Fibroblast of lung (primary cell): ENCODE measurements at places on chromosomes 5 and 9. TPM values are rescaled to one million over a fixed set of nuclear protein-coding genes. Genes with fewer than 3 reads are reported as not detected.
A peak's percentile ranks its signal among the peaks of the same experiment; 100 is the strongest.

The ZER1 gene
- polyA plus RNA-seq = 18.5 and 21.5 TPM in 2 replicates

The MYMK gene
- not detected in 2 replicates for polyA plus RNA-seq

The ADAMTSL2 gene
- 0.09 TPM in 1 of 2 replicates, not detected in the other for polyA plus RNA-seq

The PCDHGB4 gene
- polyA plus RNA-seq = 13.3 and 15.5 TPM in 2 replicates

DNA sequence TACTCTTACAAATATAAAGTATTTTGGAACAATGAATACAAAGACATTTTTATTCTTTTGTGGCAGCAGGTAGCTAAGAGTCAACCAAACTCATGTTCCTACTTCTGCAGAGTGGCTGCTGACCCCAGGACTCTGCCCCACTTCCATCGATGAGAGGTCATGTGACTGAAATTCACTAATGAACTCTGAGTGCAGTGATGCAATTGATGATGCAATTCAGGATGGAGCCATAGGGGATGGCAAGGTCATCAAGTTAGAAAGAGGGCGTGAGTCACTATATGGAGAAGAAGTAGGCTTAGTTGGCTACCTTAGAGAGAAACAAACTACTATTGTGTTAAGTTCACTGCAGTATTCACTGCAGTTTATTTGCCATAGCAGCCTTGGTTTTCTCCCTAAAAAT is 340.4 kb downstream of the CTNND2 start:
- H3K4me3 ChIP-seq = no peak overlapping the region
- no peaks in the 10 kb centered on the region for H3K27me3 ChIP-seq

- no peaks in the 10 kb centered on the region for H3K27me3 ChIP-seq
- H3K27ac ChIP-seq = no peak overlapping the region
- H3K36me3 ChIP-seq = no peaks in the 10 kb centered on the region
- no peak for DNase-seq
- H3K4me3 ChIP-seq = no peak overlapping the region
Measured at GRCh38 chr5:173839117-173839713, 48.9 kb upstream of the CPEB4 start.

- H3K4me3 ChIP-seq = no peak overlapping the region
- H3K36me3 ChIP-seq = no peaks in the 10 kb centered on the region
- H3K27me3 ChIP-seq = no peaks in the 10 kb centered on the region
- no peak for DNase-seq
- H3K27ac ChIP-seq = no peak overlapping the region
Measured at GRCh38 chr5:84237126-84237525, 147.6 kb downstream of the EDIL3 start.

DNA sequence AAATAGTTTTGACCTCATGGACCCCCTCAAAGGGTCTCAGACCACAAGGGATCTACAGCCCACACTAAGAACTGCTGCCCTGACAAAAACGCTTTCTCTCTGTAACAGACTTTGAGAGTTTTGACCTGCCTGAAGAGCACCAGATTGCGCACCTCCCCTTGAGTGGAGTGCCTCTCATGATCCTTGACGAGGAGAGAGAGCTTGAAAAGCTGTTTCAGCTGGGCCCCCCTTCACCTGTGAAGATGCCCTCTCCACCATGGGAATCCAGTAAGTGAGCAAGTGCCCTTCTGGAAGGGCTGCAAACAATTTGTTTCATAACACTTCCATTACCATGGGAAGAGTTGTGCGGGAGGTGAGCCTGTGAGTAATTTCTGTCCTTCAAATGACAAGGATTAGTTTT is 6.0 kb downstream of the PTTG1 start:
- H3K27ac ChIP-seq = no peak overlapping the region
- H3K4me1 ChIP-seq = peaks cover 8% of the 10 kb centered on the region
- no peaks in the 10 kb centered on the region for H3K27me3 ChIP-seq
- DNase-seq = no peak
- H3K4me3 ChIP-seq = no peak overlapping the region

DNA sequence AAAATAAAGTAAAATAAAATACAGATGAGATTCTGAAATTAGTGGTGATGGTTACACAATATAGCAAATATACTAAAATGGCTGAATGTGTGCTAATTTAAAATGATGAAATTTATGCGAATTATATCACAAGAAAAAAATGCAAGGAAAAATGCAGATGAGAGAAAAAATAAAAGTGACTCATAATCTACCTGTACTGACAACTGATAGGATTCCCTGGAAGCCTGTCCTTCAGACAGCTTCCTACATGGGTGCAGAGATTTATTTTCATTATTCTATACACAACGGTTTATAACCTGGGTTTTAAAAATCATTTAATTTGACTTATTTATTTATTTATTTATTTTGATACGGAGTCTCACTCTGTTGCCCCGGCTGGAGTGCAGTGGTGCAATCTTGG is 5.8 kb upstream of the NCS1 start:
- H3K4me1 ChIP-seq = no peaks in the 10 kb centered on the region
- no peaks in the 10 kb centered on the region for H3K36me3 ChIP-seq
- H3K27ac ChIP-seq = no peak overlapping the region
- H3K27me3 ChIP-seq = no peaks in the 10 kb centered on the region
- DNase-seq = no peak

DNA sequence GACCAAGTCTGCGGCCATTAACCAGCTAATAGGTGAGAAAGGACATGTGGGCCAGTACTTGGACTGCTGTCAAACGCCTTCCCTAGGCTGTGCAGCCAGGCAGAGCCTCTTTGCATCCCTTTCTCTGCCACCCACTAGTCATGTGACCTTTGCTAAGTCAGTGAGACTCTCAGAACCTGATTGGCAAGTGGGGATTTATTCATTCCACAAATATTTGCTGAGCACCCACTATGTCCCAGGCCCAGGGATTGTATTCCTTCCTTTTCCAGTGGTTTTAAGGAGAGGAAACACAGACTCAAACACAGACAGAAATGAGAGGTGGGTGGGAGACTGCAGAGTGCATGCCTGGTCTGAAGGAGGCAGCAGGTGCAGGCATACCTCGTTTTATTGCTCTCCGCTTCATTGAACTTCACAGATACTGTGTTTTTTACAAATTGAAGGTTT is 71.6 kb upstream of the GALNT10 start:
- H3K27ac ChIP-seq = no peak overlapping the region
- H3K36me3 ChIP-seq = no peaks in the 10 kb centered on the region
- no peak overlapping the region for H3K4me3 ChIP-seq
- DNase-seq = peak; percentile 45
- H3K4me1 ChIP-seq = no peaks in the 10 kb centered on the region

DNA sequence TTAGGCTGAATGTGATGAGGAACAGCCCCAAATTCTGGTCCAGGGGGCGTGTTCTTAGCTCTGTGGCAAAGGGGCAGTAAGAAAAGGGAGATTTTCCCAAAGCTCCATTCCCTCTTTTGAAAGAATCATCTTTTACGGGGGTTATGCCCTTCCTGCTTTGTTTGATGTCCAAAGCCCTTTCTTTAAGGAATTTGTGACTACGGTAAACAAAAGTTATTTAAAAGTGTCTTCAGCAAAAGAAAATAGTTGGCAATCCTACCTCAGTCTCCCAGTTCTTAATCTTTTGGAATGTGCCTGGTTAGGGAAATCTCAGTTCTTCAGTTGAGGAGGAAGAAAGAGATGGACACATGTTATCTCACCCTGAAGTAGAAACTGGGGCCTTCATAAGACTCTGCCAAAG is 24.4 kb upstream of the ARSI start:
- no peak overlapping the region for H3K27ac ChIP-seq
- no peaks in the 10 kb centered on the region for H3K4me1 ChIP-seq
- no peaks in the 10 kb centered on the region for H3K36me3 ChIP-seq
- no peak for DNase-seq
- H3K4me3 ChIP-seq = no peak overlapping the region

DNA sequence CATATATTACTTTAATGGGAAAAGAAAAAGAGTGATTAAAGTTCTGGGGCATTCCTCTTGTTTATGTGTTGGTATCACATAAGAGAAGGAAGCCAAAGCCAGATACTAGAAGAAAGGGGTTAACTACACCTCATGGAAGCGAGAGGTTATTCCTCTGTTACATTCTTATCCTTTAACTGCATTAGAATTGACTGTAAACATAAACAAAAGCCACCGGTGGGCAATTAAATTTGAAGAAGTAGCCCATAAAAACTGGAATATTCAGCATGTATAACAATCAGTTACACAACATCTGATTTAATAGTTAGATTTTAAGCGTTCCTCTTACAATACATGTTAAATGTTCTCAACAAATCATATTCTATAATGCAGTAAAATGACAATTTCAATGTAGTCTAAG is 18.8 kb downstream of the POU5F2 start:
- H3K36me3 ChIP-seq = no peaks in the 10 kb centered on the region
- no peak overlapping the region for H3K4me3 ChIP-seq
- no peaks in the 10 kb centered on the region for H3K27me3 ChIP-seq
- no peak for DNase-seq

- H3K4me1 ChIP-seq = peaks cover 24% of the 10 kb centered on the region
- H3K4me3 ChIP-seq = no peak overlapping the region
- H3K27me3 ChIP-seq = no peaks in the 10 kb centered on the region
- peak; percentile 55 for DNase-seq
- no peak overlapping the region for H3K27ac ChIP-seq
- H3K36me3 ChIP-seq = no peaks in the 10 kb centered on the region
Measured at GRCh38 chr9:104911032-104911607, 16.8 kb downstream of the ABCA1 start.

GRCh38 chr9:99811172-99811571 is 10.5 kb upstream of the NR4A3 start:
- H3K4me3 ChIP-seq = no peak overlapping the region
- H3K27ac ChIP-seq = no peak overlapping the region
- H3K27me3 ChIP-seq = no peaks in the 10 kb centered on the region
- DNase-seq = no peak
- peaks cover 6% of the 10 kb centered on the region for H3K4me1 ChIP-seq

DNA sequence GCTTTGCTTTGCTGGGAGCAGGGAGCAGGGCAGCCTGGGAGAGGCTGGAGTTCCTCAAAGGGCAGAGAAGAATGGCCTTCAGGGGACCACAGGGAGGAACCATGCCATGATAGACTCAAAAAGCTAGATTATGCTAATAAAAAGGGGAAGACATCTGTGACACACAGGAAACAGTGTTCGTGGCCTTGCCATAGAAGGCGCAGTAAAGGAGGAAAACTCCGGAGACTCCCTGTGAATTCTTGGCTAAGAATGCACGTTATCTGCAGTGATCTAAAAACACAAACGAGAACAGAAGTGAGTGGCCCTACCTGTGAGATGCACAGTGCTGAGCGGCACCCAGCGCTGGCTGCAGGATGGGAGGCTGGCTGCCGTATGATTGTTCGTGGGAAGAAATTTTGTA is 15.9 kb upstream of the LTC4S start:
- H3K27ac ChIP-seq = no peak overlapping the region
- H3K27me3 ChIP-seq = no peaks in the 10 kb centered on the region
- H3K4me3 ChIP-seq = no peak overlapping the region

- H3K4me1 ChIP-seq = peaks cover 8% of the 10 kb centered on the region
- DNase-seq = peak; percentile 20
- H3K4me3 ChIP-seq = no peak overlapping the region
- no peaks in the 10 kb centered on the region for H3K27me3 ChIP-seq
- H3K27ac ChIP-seq = no peak overlapping the region
Measured at GRCh38 chr5:151480384-151481293, 33.2 kb downstream of the SLC36A1 start.

- H3K36me3 ChIP-seq = no peaks in the 10 kb centered on the region
- no peak overlapping the region for H3K27ac ChIP-seq
- H3K27me3 ChIP-seq = no peaks in the 10 kb centered on the region
- DNase-seq = no peak
Measured at GRCh38 chr9:130320723-130321481, 55.3 kb downstream of the HMCN2 start.

DNA sequence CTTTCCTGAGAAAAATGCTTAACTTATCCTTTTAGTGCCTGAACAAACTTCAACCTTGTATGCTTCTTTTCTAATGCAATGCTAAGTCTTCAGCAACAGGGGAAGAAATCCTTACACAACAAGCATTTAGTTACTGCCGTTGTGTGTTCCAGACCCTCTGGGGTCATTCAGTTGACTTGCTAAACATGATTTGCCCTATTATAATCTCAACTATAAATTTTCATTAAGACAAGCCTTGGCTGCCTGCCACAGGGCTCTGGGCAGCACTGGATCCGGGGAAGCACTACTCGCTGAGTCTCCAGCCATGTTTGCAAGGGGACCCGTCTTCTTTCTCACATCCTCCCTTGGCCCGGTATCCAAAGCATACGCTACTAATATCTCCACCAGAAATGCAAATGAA is 58.1 kb downstream of the PTCH1 start:
- peaks cover 3% of the 10 kb centered on the region for H3K36me3 ChIP-seq
- no peak overlapping the region for H3K27ac ChIP-seq
- peaks cover 26% of the 10 kb centered on the region for H3K4me1 ChIP-seq
